A673 (cell line): ENCODE measurements at places on chromosomes 3 and 15.

GRCh38 chr3:186099178-186099577 lies 9.7 kb downstream of the ETV5 start:
- peak overlapping the region; percentile 38 for H3K4me3 ChIP-seq
- peaks cover 79% of the 10 kb centered on the region for H3K4me1 ChIP-seq
- peaks cover 7% of the 10 kb centered on the region for H3K36me3 ChIP-seq
- H3K27ac ChIP-seq = peak overlapping the region; percentile 60
- H3K27me3 ChIP-seq = no peaks in the 10 kb centered on the region
- DNase-seq = peak; percentile 94

- no peaks in the 10 kb centered on the region for H3K27me3 ChIP-seq
- H3K36me3 ChIP-seq = no peaks in the 10 kb centered on the region
- H3K4me3 ChIP-seq = no peak overlapping the region
- no peak overlapping the region for H3K27ac ChIP-seq
- no peak for DNase-seq
- H3K4me1 ChIP-seq = no peaks in the 10 kb centered on the region
Measured at GRCh38 chr3:148612278-148612677, 85.4 kb upstream of the AGTR1 start.

GRCh38 chr3:39752751-39753150 lies 56.7 kb upstream of the MYRIP start:
- no peak overlapping the region for H3K4me3 ChIP-seq
- DNase-seq = peak; percentile 66
- H3K27ac ChIP-seq = no peak overlapping the region
- no peaks in the 10 kb centered on the region for H3K4me1 ChIP-seq

GRCh38 chr3:134427400-134428111 lies 53.3 kb upstream of the AMOTL2 start:
- H3K4me3 ChIP-seq = no peak overlapping the region
- no peaks in the 10 kb centered on the region for H3K4me1 ChIP-seq
- no peak for DNase-seq
- peaks cover 27% of the 10 kb centered on the region for H3K27me3 ChIP-seq
- no peaks in the 10 kb centered on the region for H3K36me3 ChIP-seq
- no peak overlapping the region for H3K27ac ChIP-seq

- H3K27ac ChIP-seq = no peak overlapping the region
- no peaks in the 10 kb centered on the region for H3K36me3 ChIP-seq
- no peaks in the 10 kb centered on the region for H3K4me1 ChIP-seq
- DNase-seq = no peak
- no peak overlapping the region for H3K4me3 ChIP-seq
- H3K27me3 ChIP-seq = no peaks in the 10 kb centered on the region
Measured at GRCh38 chr3:187507266-187507665, 139.1 kb downstream of the RTP4 start.

DNA sequence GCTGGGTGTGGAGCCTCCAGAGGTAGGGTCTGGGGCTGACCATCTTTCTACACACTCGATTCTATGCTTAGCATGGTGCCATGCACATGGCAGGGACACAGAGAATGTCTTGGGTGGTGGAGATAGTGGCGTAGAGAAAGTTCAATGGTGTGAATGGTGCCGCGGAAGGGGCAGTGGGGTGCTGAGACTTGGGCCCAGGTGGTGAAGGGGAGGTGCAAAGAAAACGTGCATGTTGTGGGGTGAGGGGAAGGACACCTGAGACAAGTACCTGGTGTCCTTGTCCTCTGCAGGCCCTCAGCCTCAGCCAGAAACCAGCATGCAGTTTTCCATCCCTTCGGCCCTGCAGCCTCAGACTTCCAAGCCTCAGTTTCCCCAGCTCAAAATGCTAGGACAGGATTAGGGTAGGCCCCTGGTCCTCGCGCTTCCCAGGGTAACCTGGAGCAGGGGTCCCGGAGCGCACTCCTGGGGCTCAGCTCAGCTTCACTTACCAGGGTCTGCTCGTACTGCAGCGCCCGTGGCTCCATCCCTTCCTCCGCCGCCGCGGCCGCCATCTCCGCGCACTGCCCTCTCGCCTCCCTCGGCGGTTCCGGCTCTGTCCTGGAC lies 375 bp downstream of the CLCN2 start:
- no peak overlapping the region for H3K27ac ChIP-seq
- peaks cover 9% of the 10 kb centered on the region for H3K36me3 ChIP-seq
- peak overlapping the region; percentile 81 for H3K4me3 ChIP-seq
- DNase-seq = no peak

GRCh38 chr15:41930867-41931222 lies 37.0 kb upstream of the SPTBN5 start:
- H3K36me3 ChIP-seq = no peaks in the 10 kb centered on the region
- DNase-seq = no peak
- H3K4me1 ChIP-seq = peaks cover 30% of the 10 kb centered on the region
- no peaks in the 10 kb centered on the region for H3K27me3 ChIP-seq

DNA sequence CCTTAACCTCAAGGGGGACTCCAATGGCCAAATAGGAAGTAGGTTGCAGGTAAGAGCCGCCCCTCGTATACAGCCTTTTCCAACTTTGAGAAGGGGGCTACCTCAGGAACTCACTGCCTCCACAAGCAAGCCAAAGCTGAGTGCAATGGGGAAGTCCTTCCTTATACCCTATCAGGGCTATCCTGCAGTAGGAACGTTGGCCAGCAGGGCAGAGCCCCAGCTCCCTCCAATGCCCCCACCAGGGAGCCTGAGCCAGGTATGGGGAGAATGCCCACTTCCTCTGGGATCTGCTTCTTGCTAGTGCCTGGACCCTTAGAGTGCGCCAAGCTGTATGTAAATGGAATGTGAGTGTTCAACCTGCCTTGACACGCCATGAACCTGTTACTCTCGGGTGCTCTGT lies 16.3 kb downstream of the CACNA2D2 start:
- no peaks in the 10 kb centered on the region for H3K4me1 ChIP-seq
- H3K27me3 ChIP-seq = no peaks in the 10 kb centered on the region
- no peaks in the 10 kb centered on the region for H3K36me3 ChIP-seq

- no peak overlapping the region for H3K4me3 ChIP-seq
- no peaks in the 10 kb centered on the region for H3K36me3 ChIP-seq
- no peaks in the 10 kb centered on the region for H3K4me1 ChIP-seq
- no peaks in the 10 kb centered on the region for H3K27me3 ChIP-seq
Measured at GRCh38 chr3:56915966-56916586, 114.3 kb upstream of the ARHGEF3 start.

DNA sequence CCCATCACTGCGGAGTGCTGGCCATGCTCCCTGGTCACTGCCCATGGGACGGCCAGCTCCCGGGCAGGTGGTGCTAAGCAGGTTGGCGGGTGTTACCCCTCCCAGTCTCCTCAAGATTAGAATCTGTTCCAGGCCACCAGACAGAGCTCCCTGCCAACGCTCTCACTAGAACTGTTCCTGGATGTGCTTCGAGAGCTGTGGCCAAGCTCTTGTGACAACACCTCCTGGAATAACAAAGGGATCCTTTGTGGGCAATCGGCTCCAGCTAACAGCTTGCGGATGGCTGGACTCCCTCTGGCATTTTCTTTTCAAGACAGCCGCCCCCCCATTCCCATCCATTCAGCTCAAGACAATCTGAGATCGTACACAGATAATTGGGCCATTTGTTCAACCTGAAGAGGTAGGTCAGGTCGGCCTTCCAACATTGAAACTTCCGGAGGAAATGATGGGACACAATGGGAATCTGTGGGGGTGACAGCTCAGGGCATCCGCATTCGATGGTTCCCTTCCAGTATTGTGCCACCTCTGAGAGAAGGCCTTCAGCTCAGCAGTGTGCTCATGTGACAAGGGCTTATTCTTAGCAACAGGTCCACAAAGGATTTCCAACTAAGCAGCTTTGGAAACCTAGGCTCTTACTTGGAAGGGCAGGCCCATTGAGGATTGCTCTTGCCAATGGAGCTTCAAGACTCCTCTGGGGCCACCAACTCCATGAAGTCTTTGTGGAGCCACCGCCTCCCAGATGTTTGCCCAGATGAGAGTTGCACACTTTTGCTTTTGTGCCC lies 11.6 kb upstream of the EPHB3 start:
- no peak for DNase-seq
- H3K36me3 ChIP-seq = no peaks in the 10 kb centered on the region
- H3K27ac ChIP-seq = no peak overlapping the region
- H3K27me3 ChIP-seq = no peaks in the 10 kb centered on the region
- no peaks in the 10 kb centered on the region for H3K4me1 ChIP-seq

DNA sequence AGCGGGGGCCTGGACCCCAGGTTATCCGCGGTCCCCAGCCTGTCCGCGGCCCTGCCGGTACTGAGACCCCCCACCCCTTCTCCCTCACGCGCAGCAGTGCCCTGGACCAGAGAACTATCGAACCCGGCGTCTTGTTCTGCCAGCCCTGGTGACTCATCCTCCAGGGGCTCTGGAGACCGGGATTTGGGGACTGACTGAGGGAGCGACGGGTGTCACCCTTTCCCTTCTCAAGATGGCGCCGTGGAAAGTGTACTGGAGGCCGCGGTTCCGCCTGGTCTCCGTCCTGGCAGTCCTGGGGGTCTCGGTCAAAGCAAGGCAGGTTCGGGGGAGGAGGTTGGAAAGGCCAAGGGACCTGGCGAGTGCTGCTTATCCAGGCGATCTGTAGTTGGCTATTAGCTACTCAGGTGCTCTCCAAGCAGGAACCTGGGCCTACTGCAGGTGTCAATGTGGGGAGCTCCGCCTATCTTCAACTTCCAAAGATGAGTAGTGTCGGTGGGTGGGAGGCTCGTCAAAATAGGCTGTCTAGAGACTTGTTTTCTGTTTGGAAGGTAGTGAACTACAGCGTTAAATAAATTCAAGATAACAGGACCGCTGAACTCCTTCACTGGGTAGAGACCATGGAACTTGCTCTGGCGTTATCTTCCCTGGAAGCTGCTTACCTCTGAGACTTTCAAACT lies 790 bp downstream of the RAB5A start:
- H3K4me1 ChIP-seq = peaks cover 7% of the 10 kb centered on the region
- DNase-seq = peak; percentile 68

- no peaks in the 10 kb centered on the region for H3K36me3 ChIP-seq
- H3K27me3 ChIP-seq = no peaks in the 10 kb centered on the region
- no peak overlapping the region for H3K27ac ChIP-seq
Measured at GRCh38 chr3:138629526-138629925, 21.0 kb downstream of the FAIM start.

DNA sequence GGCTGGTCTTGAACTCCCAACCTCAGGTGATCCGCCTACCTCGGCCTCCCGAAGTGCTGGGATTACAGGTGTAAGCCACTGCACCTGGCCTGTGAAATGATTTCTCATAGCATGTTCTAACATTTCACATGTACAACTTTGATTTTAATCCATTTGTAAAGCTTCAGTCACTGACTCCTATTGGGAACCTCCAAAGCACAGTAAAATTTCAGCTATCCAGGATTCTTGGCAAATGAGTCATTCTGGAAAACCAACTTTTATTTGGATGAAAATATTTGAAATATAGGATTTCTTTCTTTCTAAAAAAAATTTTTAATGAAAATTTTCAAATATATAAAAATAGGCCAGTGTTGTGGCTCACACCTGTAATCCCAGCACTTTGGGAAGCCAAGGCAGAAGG lies 2.7 kb upstream of the LMAN1L start:
- H3K27ac ChIP-seq = no peak overlapping the region
- no peaks in the 10 kb centered on the region for H3K27me3 ChIP-seq
- H3K4me1 ChIP-seq = no peaks in the 10 kb centered on the region
- no peak for DNase-seq
- no peak overlapping the region for H3K4me3 ChIP-seq

DNA sequence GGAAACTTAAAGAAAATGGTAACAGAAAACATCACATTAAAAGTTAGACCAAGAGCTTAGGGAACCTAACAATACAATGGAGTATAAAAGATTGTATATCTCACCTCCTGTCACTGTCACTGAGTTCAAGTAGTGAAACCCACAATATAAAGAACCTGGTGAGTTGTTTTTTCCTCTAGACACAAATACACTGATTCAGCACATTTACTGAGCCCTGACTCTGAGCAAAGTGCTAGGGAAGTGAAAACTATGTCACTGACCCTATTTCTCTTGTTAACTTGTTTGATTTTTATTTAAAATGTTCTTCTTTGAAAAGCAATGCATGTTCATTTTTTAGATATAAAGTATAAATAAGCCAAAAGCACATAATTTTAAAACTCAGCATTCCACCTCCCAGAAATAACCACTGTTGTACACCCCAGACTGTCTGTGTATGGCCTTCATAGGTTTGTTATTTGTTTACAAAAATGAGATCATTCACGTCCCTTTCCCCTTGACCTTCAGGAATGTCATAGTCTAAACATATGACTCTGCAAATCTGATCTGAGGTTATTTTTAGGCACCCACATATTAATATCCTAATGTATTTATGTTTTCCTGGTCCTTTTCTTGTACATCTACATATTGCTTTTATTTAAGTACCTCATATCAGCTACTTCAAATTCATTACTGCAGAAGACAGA lies 69.2 kb upstream of the CSTA start:
- no peak overlapping the region for H3K4me3 ChIP-seq
- DNase-seq = no peak
- H3K27ac ChIP-seq = no peak overlapping the region
- H3K4me1 ChIP-seq = no peaks in the 10 kb centered on the region

GRCh38 chr3:81299481-81299880 lies 462.0 kb downstream of the GBE1 start:
- H3K27me3 ChIP-seq = no peaks in the 10 kb centered on the region
- no peak for DNase-seq
- no peaks in the 10 kb centered on the region for H3K36me3 ChIP-seq
- no peaks in the 10 kb centered on the region for H3K4me1 ChIP-seq

DNA sequence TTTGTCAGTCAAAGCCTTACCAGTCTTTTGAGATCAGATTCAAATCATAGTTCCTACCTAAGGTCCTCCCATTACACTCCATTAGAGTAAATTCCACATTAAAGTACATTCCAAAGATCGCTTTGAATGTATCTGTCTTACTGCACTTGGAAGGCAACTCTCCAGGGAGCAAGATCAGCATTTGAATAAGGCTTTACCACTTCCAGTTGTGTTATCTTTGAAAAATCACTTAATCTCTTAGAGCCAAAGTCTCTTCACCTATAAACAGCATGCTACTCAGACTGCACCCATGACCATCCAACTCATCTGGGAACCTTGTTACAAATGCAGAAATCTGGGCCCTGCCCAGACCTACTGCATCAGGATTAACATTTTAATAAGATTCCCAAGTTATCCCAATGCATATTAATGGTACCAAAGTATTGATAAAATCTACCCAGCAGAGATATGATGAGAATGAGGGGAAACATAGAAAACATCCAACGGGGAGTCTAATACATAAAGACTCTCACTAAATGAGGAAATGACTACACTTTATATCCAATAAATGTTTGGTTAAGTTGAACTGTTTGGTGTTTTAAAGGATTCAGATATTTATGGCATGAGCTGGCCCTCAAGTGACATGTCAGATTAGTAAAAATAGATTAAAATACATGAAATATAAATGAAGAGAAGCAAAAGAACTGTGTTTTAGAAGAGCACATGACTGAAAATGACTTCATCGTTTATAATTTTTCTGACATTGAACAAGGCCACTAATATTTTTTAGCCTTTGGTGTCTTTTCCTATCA lies 75.9 kb downstream of the TNIK start:
- no peaks in the 10 kb centered on the region for H3K36me3 ChIP-seq
- peaks cover 5% of the 10 kb centered on the region for H3K27me3 ChIP-seq
- H3K4me1 ChIP-seq = no peaks in the 10 kb centered on the region
- H3K27ac ChIP-seq = no peak overlapping the region
